ENCODE measurements at places on chromosomes 11 and 22. TPM values are rescaled to one million over a fixed set of nuclear protein-coding genes. Genes with fewer than 3 reads are reported as not detected.

GRCh38 chr11:45096636-45097035 lies 49.8 kb upstream of the PRDM11 start:
- no peaks in the 10 kb centered on the region for H3K27me3 ChIP-seq
- no peak overlapping the region for H3K4me3 ChIP-seq
- DNase-seq = no peak

The API5 gene
- total RNA-seq = 39.8 TPM

DNA sequence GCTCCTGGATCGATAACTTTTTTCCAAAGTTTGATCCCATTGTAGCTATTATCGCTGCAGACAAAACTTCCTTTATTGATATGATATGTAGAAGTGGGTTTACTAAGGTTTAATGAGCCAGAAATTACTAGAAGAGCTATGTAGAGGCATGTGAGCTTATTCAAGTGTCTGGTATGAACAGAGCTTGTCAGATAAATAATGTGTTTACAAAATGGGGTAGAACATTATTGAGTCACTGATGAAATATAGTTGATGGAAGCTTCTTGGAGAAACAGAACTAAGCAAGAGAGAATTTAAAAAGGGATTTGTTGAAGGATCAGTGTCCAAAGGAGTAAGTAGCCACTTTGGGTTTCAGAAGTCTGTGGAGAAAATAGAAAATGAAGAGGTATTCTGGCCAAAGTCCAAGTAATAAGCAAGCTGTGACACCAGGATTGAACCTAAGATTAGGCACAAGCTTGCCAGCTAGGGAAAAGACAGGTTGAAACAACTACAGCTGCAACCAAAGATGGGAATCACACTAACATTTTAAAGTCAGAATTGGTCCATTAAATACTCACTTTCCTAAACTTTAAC lies 104.3 kb downstream of the MAML2 start:
- H3K36me3 ChIP-seq = no peaks in the 10 kb centered on the region
- H3K4me1 ChIP-seq = no peaks in the 10 kb centered on the region
- H3K27me3 ChIP-seq = no peaks in the 10 kb centered on the region
- DNase-seq = no peak

GRCh38 chr11:61514050-61514917 lies 5.7 kb downstream of the LRRC10B start:
- DNase-seq = no peak
- no peaks in the 10 kb centered on the region for H3K27me3 ChIP-seq
- H3K4me1 ChIP-seq = peaks cover 12% of the 10 kb centered on the region
- H3K27ac ChIP-seq = no peak overlapping the region

The TYR gene
- not detected for total RNA-seq

DNA sequence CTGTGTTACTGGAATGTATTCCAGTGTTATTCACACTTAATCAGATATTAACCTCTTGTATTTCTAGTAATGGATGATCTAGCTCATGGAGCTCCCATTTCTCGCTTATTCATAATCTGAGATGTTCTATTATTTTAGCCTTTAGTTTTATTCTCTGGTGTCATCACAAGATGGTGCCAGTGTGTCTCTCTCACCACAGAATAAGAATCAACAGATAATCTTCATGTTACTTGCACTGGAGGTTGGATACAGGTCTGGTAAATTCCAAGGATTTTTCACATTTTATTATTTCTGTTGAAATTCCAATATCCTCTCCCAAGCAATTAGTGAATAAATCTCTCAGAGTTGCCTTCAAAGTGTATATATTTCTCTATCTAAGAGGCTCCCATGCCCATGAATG lies 74.6 kb downstream of the CASP12 start:
- H3K36me3 ChIP-seq = no peaks in the 10 kb centered on the region
- no peaks in the 10 kb centered on the region for H3K27me3 ChIP-seq
- H3K4me1 ChIP-seq = no peaks in the 10 kb centered on the region
- DNase-seq = no peak
- no peak overlapping the region for H3K4me3 ChIP-seq

The C11orf24 gene
- total RNA-seq = 39.8 TPM

- DNase-seq = no peak
- H3K4me3 ChIP-seq = no peak overlapping the region
- no peaks in the 10 kb centered on the region for H3K36me3 ChIP-seq
- H3K27ac ChIP-seq = no peak overlapping the region
- no peaks in the 10 kb centered on the region for H3K4me1 ChIP-seq
- no peaks in the 10 kb centered on the region for H3K27me3 ChIP-seq
Observed at GRCh38 chr11:31050061-31050765, 319.3 kb downstream of the DCDC1 start.

- H3K36me3 ChIP-seq = no peaks in the 10 kb centered on the region
- no peak overlapping the region for H3K4me3 ChIP-seq
- no peak for DNase-seq
- no peak overlapping the region for H3K27ac ChIP-seq
- no peaks in the 10 kb centered on the region for H3K4me1 ChIP-seq
Observed at GRCh38 chr11:120568572-120569307, 57.2 kb downstream of the GRIK4 start.

DNA sequence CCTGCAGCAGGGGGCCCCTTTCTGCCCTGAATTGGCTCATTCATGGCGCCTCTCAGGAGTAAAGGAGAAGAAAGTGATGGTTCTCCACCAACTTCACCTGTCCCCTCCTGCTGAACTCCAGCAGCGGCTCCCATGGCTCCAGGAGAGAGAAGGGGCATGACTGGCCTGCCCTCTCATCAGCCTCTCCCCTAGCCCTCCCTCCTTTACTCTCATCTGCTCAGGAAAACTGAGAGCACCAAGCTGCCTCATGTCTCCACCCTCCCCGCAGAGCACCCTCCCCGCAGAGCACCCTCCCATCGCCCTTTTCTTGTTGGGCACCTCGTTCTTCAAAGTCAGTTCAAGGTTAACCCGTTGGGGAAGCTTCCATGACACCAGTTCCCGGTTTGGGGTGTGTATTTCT lies 82.1 kb upstream of the ATXN10 start:
- H3K27ac ChIP-seq = no peak overlapping the region
- DNase-seq = no peak
- H3K36me3 ChIP-seq = no peaks in the 10 kb centered on the region
- no peaks in the 10 kb centered on the region for H3K27me3 ChIP-seq
- no peaks in the 10 kb centered on the region for H3K4me1 ChIP-seq
- H3K4me3 ChIP-seq = no peak overlapping the region

- no peaks in the 10 kb centered on the region for H3K4me1 ChIP-seq
- no peak overlapping the region for H3K27ac ChIP-seq
Observed at GRCh38 chr11:17600316-17601255, 53.5 kb downstream of the OTOG start.

DNA sequence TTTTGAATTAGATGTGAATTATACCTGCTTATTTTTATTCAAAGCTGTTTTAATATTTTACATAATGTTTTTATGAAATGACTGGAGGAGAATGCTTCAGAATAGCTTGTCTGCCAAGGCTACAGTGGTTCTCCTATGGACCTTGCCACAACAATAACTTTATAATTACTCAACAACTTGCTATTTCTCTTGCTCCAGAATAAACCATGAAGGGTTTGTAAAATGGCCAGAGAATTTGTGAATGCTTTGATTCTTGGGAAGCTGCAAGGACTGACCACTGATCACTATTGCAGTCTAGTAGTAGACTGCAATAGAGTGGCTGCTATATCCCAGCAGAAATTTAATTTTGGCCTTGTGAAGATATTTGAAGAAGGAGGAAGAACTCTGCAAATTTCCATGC lies 199.7 kb downstream of the FAT3 start:
- H3K4me1 ChIP-seq = no peaks in the 10 kb centered on the region
- H3K27ac ChIP-seq = no peak overlapping the region
- no peak overlapping the region for H3K4me3 ChIP-seq
- no peaks in the 10 kb centered on the region for H3K36me3 ChIP-seq
- DNase-seq = no peak
- no peaks in the 10 kb centered on the region for H3K27me3 ChIP-seq

DNA sequence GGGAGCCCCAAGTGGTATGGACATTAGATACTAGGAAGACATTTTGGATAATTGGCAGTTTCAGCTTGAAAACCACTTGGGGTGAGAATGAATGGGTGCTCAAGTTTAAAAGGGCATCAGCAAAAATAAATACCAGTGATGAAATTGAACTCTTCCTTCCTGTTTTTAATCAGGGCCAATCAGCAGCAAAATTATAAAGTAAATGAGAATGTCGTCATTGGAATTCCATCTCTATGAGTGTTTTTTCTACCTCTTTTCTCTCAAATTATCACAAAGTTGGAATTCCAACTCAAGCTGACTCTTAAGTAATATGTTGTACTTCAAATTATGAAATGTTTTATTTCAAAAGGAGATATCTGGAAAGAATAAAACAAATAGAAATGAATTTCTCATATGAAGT lies 730.6 kb downstream of the METTL15 start:
- DNase-seq = no peak
- no peak overlapping the region for H3K4me3 ChIP-seq
- H3K27me3 ChIP-seq = no peaks in the 10 kb centered on the region
